Gastroesophageal sphincter (tissue), 4 donors: ENCODE measurements at places on chromosomes 12 and 14.

DNA sequence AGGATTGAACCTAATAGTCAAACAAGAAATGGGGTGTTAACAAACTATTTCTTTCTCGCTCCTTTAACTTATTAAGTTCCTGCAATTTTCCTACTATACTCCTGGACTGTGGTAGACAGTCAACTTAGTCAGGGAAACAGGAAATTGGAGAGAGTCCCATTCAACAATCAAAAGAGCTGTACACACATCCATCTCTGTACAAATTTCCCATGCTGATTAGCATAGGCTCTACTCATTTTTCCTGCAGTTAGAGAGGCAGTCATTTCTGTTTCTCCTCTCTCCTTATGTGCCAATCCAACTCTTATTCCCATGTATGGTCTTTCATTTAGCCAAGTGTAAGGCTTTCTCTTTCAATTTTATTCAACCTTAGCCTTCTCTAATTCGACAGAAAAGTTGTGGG lies 1168.5 kb upstream of the FLRT2 start:
- no peak for ATAC-seq

- ATAC-seq, result no peak
Measured at GRCh38 chr12:75954041-75954440, 77.5 kb downstream of the PHLDA1 start.

GRCh38 chr14:71430678-71431376 lies 501.4 kb upstream of the RGS6 start:
- no peak for ATAC-seq

DNA sequence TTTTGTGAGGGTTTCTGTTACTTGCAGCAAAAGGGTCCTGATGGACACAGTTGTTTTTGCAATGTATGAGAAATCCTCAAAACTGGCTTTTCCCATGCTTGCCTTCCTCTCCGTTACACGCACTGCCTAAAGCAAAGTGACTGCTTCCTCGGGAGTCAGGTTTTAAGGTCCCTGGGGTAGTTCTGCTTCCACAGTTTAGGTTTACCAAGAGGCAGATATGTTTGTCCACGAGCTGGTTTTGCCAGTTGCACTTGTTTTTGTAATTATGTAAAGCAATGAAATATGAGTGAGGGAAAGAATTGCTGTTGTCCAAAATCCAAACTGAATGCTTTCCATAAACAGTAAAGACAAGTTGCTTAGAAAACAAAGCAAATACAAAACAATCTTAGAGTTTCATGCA lies 290.7 kb upstream of the AMIGO2 start:
- no peak for ATAC-seq

DNA sequence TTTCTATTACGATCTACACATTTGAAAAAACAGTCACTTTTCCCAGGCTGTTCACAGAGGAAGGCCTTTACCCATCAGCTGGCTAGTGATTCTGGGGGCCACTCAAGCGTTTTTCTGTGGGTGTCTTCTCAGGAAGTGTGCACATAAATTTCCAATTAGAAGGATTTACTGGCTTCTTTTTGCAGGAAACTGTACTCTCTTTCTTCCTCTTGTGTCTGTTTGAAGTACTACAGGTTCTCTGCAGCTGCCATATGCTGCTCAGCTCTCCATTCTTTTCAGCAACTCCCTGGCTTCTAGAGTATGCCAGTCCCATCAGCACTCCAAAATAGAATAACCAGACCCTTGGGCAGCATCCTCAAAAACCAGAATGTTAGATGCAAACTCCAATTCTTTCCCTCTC lies 110.4 kb upstream of the NAV3 start:
- ATAC-seq, result no peak

- no peak for ATAC-seq
Measured at GRCh38 chr14:104395941-104396681, 183.5 kb upstream of the C14orf180 start.
